ENCODE measurements at places on chromosomes 6 and 20. TPM values are rescaled to one million over a fixed set of nuclear protein-coding genes. Genes with fewer than 3 reads are reported as not detected.

Gene ETV7
- total RNA-seq: 0.63 TPM

Gene ZC2HC1B
- total RNA-seq: not detected

DNA sequence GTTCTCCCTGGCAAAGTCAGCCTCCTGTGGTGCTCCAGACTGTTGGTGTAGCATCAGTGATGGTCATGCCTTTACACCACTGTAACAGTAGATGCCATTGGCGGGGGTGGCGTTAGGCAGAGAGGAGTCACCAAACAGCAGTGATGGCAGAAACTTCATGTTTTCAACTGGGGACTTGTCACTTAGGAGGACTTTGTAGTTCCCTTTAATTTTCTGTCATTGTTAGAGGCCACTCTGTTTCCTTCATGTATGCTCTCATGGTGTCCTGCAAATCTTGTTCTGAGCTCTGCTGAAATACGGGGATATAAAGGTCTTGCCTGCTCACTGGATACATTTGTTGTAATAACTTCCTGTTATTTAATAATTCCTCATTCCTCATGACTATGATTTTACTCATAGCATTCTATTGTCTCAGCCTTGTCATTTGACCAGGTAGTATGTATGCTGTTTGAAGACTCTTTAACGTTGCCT is 4.6 kb downstream of the MAP3K4 start:
- DNase-seq: no peak

Gene SYTL3
- total RNA-seq: 0.52 TPM

GRCh38 chr20:54017846-54018245 is 52.5 kb downstream of the BCAS1 start:
- no peak for DNase-seq

Gene ECT2L
- not detected for total RNA-seq

Gene ANGPT4
- not detected for total RNA-seq

DNA sequence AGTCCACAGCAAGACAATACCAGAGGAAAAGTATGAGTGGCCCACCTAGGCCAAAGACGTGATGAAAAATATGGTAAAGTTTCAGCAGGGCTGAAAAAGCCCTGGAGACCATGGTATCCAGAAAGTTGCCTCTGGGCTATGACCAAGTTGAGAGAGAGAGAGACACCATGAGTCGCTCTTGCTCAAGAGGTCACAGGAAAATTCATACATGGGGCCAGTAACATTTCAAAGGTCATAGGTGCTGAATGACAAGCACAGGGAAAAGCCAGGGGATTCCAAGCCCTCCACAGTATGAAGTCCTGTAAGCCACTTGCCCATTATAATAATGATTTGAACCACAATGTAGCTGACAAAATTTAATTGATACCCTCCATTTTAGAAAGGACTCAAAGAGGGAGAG is 657.7 kb upstream of the CITED2 start:
- DNase-seq: no peak

Gene TFAP2D
- total RNA-seq: not detected

- no peak for DNase-seq
These were observed 1.9 kb downstream of the PHIP start for GRCh38 chr6:79076160-79076559.

DNA sequence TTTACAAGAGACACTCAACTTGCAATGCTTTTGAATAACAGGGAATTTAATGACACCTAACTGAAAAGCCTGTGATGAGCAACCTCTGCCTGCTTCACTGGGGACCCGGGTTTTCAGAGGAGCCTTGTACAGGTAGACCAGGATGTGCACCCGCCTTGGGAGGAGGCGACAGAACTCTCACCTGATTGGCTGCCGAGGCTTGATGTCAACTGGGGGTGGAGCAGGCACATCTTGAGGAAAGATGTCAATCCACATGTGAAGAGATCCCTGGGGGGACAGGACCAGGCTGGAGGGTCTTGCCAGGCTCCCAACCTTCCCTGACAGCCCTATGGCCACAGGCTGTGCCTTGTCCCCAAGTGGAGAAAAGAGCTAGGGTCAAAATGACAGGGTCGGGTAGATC is 19.8 kb downstream of the ERGIC3 start:
- DNase-seq: no peak

Gene DEFB124
- total RNA-seq: not detected

- no peak for DNase-seq
These were observed 55.1 kb downstream of the KIAA0408 start for GRCh38 chr6:127404133-127404532.

DNA sequence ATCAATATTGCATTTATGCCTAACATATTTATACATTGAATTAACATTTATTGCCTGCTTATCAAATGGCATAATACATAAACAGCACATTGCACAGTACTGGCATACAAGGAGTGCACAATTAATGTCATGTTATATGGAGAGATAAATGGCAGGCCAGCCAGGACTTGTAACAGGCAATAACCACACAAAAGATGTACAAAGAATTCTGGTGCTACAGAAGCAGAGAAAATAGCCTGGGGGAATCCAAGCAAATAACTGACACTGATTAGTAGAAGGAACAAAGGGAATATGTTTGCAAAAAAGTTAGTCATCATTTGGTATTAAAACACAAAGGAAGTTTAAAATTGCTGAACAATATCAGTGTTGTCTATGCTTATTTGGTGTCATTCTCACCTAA is 27.3 kb downstream of the COL21A1 start:
- DNase-seq: no peak

GRCh38 chr20:6410721-6411120 is 287.9 kb upstream of the FERMT1 start:
- no peak for DNase-seq

- peak; percentile 55 for DNase-seq
These were observed 168.7 kb upstream of the PRSS16 start for GRCh38 chr6:27078734-27079357.

- no peak for DNase-seq
These were observed 1145.1 kb upstream of the MAP3K7 start for GRCh38 chr6:91731939-91732338.
